RCC 7860 (cell line): ENCODE measurements at places on chromosomes 6 and 20.
A peak's percentile ranks its signal among the peaks of the same experiment; 100 is the strongest.

GRCh38 chr6:149129371-149130077 is 188.0 kb upstream of the TAB2 start:
- peak; percentile 88 for DNase-seq

DNA sequence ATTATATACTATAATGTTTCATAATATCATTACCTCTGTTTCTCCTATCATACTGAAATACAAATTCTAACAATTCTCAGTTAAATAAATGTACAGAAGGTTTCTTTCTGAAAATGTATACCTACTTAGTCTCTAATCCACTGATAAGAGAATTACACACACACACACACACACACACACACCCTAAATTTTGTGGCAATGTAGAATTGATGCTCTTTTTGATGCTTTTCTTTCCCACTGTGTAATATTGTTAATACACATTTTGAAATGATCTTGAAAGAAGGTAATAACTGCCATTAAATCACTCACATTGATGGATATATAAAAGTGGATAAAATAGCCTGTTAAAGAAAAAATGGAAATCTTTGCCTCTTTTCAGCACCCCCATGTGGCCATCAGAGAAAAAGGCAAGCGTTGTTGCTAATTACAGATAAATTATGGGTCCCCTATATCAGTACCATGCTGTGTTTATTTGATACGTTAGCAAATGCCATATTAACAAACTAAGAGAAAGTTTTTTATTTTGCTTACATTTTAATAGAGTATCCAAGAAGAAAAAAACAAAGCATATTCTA is 76.6 kb upstream of the VGLL2 start:
- no peak for DNase-seq

- no peak for DNase-seq
Observed at GRCh38 chr6:166600931-166601330, 14.5 kb upstream of the RAMACL start.

DNA sequence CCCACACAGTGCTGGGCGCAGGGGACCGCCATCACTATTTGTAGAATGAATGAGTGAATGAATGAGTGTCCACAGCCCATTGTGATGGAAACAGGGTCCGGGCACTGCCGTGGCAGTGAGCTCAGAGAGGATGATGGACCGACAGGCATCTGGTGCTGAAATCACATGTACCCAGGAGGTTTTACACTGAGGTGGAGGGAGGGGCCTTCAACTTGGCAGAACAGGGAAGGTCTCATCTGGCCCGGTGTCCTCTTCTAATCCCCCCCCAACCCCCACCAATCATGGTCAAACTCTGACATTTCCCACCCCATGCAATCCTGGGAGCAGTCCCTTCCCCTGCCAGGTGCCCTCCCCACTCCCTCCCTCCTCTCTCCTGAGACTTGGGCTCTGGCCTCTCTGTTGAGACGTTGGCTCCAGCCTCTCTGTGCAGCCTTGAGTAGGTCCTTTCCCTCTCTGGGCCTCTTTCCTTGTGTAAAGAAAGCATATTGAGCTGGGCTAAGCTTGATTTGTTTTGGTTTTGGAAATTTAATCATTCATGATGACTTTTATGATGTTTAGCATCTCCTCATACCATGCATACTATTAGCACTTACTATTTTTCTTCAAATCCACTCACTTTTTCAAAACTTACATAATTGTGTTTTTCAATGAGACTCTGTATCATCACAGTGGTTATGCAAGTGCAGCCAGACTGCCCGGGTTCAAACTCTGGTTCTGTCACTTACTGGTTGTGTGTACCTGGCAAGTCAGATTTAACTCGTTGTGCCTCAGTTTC is 10.8 kb downstream of the KIAA1755 start:
- DNase-seq: no peak

GRCh38 chr6:71599359-71599758 is 287.0 kb upstream of the RIMS1 start:
- no peak for DNase-seq

- DNase-seq: peak; percentile 99
Observed at GRCh38 chr6:158849899-158850806, 31.0 kb upstream of the EZR start.
